ENCODE measurements at places on chromosomes 3 and 15. TPM values are rescaled to one million over a fixed set of nuclear protein-coding genes. Genes with fewer than 3 reads are reported as not detected.

TMCC1 gene
- 13.1 TPM for total RNA-seq

RBP2 gene
- total RNA-seq: not detected

DNA sequence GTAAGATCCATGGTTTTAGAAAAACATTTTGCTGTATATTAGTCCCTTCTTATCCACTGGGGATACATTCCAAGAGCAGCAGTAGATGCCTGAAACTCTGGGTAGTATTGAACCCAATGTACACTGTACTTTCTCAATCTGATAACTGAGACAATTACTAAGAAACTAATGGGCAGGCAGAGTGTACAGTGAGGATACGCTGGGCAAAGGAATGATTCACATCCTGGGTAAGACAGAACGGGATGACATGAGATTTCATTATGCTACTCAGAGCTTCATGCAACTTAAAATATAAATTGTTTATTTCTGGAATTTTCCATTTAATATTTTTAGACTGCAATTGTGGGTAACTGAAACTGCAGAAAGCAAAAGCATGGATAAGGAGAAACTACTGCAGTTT is 46.2 kb upstream of the TEX55 start:
- no peak for DNase-seq

TRIM59 gene
- total RNA-seq: 14.7 TPM

GRCh38 chr3:170730071-170730812 is 139.8 kb downstream of the RPL22L1 start:
- DNase-seq: no peak

- no peak for DNase-seq
Measured at GRCh38 chr15:101004500-101004899, 85.3 kb downstream of the LRRK1 start.

DNA sequence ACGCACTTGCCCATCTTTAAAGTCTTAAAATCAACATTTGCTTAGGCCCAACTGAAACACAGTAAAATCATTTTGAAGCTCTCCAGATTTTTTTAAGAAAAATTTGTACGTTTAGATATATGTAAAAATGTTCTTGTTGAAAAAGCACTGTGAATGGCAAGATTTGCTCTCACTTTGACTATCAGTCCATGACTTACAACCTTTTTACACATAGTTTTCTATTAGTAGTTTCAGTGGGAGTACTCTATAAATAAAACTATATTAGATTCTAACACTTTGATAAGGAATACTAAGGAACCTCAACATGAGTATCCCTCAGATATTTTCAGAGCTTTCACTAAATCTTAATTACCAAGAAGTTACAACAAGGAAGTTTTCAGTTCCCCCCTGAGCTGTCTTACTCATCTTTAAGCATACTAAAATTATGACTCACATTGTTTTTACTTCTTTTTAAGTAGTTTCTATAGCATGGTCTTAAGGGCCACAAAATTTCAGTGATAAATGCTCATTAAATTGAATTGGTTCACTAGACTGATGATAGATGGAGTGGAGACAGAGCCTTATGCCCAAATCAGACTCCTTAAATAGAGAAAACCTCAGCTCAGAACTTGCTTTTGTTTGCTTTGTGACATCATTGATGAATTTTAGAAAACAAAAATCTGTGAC is 31.6 kb upstream of the RAP2B start:
- DNase-seq: no peak

- DNase-seq: no peak
Measured at GRCh38 chr3:15797642-15798303, at the start of gene ANKRD28. Gene ANKRD28 (minus strand): TSS chr3:15797979. CDS start chr3:15796521, 1,458 bp downstream.

SLC6A1 gene
- total RNA-seq: 31.9 TPM

Measured in esophagus squamous epithelium (tissue), 5 donors.